ENCODE measurements at places on chromosomes 3 and 15.
A peak's percentile ranks its signal among the peaks of the same experiment; 100 is the strongest.

DNA sequence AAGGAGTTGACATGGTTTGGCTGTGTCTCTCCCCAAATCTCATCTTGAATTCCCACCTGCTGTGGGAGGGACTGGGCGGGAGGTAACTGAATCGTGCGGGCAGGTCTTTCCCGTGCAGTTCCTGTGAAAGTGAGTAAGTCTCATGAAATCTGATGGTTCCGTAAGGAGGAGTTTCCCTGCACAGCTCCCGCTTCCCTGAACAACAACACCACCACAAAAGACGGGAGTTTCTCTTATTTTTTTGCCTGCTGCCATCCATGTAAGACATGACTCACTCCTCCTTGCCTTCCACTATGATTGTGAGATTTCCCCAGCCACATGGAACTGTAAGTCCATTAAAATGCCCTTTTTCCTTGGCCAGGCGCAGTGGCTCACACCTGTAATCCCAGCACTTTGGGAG is 22.7 kb downstream of the XXYLT1 start:
- DNase-seq, result no peak

DNA sequence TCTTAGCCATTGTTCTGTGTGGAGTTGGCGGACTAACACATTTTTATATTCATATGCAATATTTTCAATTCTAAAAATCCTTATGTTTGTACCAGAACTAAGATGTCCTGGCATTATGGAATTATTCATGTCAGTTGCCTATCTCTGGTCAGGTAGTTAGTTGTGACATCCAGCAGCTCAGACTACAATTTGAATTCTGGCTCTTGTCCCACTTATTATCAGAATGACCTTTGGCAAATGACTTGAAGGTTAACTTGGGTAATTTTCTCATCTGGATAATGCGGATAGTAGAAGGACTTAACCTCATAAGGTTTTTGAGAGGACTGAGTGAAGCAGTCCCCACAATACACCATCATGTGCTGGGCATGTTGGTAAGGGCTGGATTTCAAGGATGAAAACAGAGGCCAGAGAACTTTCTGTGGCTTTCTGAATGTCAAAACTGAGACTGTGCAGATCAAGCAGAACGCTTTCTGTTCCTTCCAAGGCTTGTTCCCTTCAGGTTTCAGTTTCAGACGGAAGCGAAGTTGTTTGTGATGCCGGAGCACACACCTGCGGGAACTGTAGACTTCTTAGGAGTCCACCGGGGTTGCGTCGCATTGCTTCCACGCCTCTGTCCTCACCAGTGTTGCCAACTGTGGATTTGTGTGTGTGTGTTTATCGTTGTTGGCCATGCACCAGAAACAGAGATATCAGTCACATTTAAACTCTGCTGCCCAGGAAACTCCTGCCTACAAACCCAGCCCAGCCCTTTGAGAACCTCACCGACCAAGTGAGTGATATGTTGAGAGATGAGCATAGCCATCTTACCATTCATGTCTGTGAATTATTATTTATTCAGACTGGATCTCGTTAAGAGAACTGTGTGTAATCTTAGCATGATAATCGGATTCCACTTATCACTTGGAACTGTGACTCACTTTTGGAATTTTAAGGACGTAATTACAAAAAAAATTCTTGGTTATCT is 76.0 kb downstream of the PTPRG start:
- DNase-seq, result peak; percentile 66

DNA sequence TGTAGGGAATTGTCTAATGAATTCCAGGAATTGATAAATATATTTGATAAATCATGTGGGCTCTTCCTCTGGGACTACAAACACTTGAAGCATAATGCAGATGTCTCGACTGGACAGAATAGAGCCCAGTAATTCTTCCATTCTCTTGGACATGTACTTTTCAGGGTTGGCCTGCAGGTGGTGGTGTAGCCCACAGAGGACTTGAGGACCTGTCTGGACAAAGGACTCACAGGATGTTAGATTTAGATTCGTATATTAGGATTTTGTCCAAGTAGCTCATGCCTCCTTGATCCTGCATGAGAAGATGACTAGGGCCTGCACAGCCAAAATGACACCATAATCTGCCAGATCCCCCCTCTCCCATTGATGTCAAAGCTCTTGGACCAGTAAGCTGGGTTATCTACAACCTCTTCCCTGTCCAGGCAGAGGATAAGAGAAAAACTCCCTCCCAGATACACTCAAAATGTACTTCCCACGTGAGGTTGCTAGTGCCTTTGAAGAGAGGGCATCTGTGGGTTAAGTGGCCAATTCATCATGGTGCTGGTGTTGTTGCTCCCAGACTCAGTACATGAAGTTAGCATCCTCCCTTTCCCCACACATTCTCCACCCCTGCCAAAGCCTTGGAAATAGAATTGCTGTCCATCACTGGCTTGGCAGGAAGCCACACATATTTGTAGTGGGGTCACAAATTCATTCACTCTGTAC is 88.6 kb upstream of the ZNF280D start:
- DNase-seq, result peak; percentile 49

- DNase-seq, result no peak
Observed at GRCh38 chr3:167441256-167441655, 32.6 kb downstream of the SERPINI2 start.

- no peak for DNase-seq
Observed at GRCh38 chr15:32919749-32920414, 202.1 kb downstream of the GREM1 start.

GRCh38 chr15:94674296-94674695 is 442.9 kb downstream of the MCTP2 start:
- DNase-seq, result no peak

DNA sequence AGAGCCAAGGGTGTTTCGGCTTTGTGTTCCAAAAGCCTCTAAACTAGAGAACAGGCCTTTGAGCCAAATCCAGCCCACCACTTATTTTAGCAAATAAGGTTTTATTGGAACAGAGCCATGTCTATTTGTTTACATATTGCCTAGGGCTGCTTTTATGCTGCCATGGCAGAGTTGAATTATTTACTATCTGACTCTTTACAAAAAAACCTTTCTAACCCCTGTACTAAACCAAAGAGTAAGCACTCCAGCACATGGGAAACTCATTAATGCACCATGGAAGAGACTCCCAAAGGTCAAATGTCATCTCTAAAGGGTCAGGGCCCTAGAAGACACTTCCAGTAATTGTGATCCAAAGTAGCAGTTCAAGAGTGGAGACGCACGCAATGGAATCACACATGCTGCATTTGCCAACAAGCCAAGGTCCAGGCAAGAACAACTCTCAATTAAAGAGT is 22.3 kb downstream of the OSBPL10 start:
- DNase-seq, result no peak

DNA sequence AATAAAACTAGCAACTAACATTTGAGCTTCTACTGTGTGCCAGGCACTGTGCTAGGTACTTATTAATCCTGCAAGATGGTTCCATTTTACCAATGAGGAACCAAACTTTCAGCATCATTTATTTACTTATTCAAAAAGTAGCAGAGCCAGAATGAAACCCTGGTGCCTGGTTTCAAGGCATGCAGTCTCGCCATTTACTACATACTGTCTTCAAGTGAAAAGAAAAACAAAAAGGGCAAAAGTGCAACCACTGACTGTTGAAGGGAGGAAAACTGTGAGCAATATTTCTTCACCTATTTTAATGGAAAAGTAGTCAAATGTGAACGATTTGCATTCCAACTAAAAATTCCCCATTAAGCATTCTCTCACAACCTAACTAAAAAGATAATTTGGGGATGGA is 8.7 kb downstream of the DCUN1D1 start:
- no peak for DNase-seq

GRCh38 chr15:37056177-37057121 is 43.9 kb downstream of the MEIS2 start:
- DNase-seq, result no peak

DNA sequence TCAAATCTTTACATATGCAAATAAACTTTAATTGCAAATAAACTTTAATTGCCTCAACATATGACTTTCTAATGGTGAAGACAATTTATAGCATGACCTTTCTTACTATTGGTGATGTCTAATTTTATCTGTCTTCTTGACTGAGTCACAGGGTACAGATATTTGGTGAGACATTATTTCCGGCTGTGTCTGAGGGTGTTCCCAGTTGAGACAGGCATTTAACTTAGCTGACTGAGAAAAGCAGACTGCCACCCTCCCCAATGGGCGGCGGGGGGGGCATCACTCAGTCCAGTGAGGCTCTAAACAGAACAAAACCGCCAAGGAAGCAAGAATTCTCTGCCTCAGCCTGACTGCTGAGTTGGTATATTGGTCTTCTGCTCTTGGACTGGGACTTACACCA is 160.0 kb downstream of the TBL1XR1 start:
- DNase-seq, result no peak

- no peak for DNase-seq
Observed at GRCh38 chr3:126567696-126568438, 9.1 kb upstream of the C3orf22 start.

- DNase-seq, result peak; percentile 71
Observed at GRCh38 chr15:59315914-59316451, 56.7 kb downstream of the MYO1E start.

GRCh38 chr3:88433568-88433967 is 283.8 kb downstream of the C3orf38 start:
- DNase-seq, result no peak

DNA sequence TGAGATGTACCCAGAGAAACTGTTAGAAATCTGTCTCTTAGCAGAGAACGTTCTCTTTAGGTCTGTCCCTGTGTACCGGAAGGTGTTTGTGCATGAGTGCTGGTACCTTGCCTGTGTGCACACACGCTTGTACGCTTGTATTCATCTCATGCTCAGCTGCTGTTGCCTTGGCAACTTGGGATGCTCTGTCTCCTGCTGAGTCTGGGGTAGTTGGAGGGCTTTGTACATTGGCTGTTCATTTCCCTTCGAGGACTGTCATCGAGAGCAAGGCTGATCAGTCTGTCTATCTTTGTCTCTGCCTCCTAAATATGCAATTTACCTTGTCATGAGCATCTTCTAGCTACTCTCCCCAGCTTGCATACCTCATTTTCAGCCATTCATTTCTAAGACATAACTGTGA is 147.2 kb downstream of the SLCO3A1 start:
- DNase-seq, result no peak

- no peak for DNase-seq
Observed at GRCh38 chr3:12983319-12983718, 89.9 kb downstream of the IQSEC1 start.

DNA sequence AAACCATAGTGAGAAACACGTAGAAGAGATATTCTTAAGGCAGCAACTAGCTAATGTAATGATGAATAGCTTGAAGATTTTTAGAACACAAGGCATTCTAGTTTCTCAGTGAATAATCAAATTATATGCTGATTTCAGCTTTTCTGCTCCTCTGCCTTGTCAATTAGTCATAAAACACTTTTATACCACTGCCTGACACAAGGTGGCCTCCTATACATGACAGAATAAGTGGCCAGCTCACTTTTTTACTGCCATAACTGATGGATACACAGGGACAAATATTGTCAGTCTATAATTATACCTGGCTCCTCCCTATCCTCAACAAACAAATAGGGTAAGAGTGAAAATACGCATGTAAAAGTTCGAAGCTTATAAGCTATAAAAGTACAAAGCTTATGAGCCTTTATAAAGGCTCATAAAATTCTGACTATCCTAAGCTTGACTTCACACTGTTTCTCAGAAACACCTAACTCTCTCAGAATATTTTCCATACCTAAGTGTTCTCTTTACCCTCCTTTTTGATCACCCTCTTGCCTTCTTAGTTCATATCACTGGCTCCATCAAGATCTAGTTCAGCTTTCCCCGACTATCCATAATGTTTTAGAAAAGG is 81.6 kb downstream of the HERC1 start:
- DNase-seq, result peak; percentile 73

DNA sequence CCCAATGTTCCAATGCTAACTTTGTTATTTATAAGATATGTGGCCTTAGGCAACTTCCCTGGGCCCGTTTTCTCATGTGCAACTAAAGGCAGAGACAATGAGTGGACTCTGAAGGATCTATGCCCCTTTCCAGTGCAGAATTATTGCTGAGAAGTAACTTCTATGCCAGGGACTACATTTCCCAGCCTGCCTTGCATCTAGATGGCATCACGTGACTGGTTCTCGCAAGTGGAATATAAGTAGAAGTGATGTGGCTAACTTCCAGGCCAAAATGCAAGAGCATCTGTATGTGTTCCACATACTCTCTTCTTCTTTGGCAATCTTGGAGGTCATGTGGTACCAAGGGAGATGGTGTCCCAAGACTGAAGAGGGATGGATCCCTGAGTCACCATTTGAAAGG is 674.4 kb downstream of the NTRK3 start:
- DNase-seq, result no peak

DNA sequence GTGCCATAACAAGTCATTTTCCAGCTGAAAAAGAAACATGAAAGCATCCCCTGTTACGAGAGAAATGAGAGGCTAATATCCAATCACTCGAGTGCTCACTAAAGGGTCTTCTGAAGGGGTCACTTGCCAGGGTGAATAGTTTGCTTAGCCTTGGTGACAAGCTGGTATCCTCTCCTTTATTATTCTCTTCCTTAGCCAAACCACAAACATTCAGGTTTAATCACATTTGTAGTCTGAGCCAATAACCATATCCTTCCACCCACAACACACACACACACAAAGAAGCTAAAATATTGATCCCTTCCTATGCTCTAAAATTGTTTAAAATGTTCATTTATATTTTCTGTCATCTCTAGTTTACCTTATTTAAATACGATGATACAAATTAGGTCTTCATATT is 240.5 kb upstream of the TMCO5A start:
- DNase-seq, result no peak

- no peak for DNase-seq
Observed at GRCh38 chr3:157059661-157060060, 100.3 kb downstream of the CCNL1 start.

DNA sequence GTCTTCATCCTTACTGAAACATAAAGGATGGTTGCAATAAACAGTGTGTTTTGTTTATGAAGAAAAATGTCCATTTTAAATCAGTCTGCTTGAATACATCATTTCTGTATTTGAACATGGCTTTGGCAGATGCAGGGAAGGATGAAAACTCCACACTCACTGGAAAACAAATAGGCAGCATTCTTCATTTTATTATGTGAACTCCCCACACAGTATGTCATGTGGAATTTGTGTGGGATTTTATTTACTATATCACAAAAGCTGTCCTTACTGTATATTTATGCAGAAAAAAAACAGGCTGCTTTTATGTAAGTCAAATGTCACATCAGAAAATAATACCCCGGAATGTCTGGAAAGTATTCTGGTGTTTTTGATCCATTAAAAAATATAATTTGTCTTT is 44.1 kb upstream of the TJP1 start:
- DNase-seq, result no peak

DNA sequence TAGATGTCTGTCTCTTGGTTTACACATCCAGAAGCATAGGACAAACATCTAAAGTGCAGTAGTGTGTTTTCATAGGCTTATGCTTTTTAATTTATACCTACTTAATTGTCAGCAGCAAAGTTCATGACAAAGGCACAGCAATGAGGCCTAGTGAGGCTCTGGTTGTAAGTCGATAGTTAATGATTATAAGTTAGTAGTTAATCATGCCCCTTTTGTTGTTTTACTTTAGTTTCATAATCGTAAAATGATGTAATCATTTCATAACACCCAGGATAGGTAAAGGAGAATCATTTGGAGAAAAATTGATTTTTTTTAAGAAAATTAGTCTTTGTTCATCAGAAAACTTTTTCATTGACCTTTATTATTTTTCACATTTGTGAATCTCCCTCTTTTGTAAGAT is 351.9 kb downstream of the LSAMP start:
- no peak for DNase-seq

- DNase-seq, result no peak
Observed at GRCh38 chr15:73125219-73125618, 73.0 kb downstream of the NEO1 start.

- DNase-seq, result no peak
Observed at GRCh38 chr3:173135059-173135458, 6.0 kb downstream of the SPATA16 start.

All from LoVo (cell line).